ENCODE measurements at places on chromosomes 7 and 10.

GRCh38 chr10:43012578-43012977 lies 64.3 kb upstream of the RET start:
- H3K27ac ChIP-seq: no peak overlapping the region
- no peak overlapping the region for H3K4me3 ChIP-seq
- H3K27me3 ChIP-seq: no peaks in the 10 kb centered on the region
- no peaks in the 10 kb centered on the region for H3K4me1 ChIP-seq
- no peaks in the 10 kb centered on the region for H3K36me3 ChIP-seq

GRCh38 chr10:87546971-87547413 lies 42.3 kb downstream of the MINPP1 start:
- H3K36me3 ChIP-seq: peaks cover 25% of the 10 kb centered on the region
- H3K27ac ChIP-seq: no peak overlapping the region
- no peaks in the 10 kb centered on the region for H3K27me3 ChIP-seq
- H3K4me1 ChIP-seq: peaks cover 20% of the 10 kb centered on the region
- H3K4me3 ChIP-seq: no peak overlapping the region

DNA sequence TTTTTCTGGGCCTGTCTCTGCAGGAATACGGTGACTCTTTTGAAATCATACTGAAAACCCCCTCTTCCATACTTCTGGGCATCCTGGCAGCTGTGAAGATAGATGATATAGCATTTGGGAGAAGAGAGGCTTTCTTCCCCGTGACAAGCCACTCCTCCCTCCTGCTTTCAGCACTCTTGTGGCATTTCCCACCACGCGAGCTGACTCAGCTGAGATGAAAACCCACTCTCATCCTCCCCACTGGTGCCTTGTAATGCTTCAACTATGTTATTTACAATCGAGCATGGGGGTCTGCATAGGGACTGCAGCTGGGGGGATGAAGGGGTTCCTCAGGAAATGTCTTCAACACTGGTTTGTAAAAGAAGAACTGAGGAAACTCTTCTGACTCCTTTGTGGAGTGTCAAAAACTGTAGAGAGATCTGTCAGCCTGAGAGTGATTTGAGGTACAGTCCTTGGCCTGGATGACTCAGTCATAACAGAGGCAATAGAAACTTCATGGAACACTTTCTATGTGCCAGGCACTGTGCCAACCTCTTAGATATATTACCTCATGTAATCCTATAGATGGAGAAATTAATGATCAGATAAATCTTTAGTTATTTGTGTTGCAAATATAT lies 1.7 kb upstream of the TBATA start:
- H3K27ac ChIP-seq: no peak overlapping the region
- peak; percentile 39 for DNase-seq
- H3K4me1 ChIP-seq: peaks cover 23% of the 10 kb centered on the region
- no peaks in the 10 kb centered on the region for H3K36me3 ChIP-seq

DNA sequence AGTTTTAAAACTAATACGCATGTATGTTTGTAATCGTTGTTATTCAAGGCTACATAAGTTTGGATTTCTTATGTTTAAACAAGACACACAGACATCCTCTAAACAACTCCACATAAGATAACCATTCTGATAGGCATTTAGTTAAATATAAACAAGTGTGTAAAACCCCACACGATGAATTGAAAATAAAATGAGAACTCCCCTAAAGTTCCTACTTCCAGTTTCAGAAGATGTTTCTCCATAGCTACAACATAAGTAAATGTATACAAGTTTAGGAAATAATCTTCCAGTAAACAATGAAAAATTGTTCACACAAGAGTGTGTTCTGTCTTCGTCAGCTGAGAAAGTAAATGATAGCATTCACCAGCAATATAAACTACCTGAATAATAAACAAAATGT lies 246.8 kb downstream of the RNLS start:
- DNase-seq: no peak
- H3K4me1 ChIP-seq: peaks cover 12% of the 10 kb centered on the region
- no peak overlapping the region for H3K27ac ChIP-seq
- no peaks in the 10 kb centered on the region for H3K36me3 ChIP-seq
- H3K27me3 ChIP-seq: no peaks in the 10 kb centered on the region
- no peak overlapping the region for H3K4me3 ChIP-seq

DNA sequence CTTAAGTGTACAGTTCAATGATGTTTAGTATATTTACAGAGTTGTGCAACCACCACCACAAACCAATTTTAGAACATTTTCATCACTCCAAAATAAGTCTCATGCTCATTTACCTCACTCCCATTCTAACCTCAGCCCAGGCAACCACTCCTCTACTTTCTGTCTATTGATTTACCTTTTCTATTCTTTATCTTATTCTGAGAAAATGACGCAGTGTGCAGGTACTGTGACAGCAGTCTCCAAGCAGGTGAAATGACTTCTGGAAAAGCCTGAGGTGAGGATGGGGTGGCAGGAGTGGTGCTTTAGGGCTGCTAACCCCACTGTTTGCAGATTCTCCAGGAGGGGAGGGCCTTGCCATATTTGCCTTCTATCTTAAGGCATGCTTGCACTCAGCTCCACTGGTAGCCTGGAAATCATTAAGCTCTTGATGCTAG lies 39.5 kb downstream of the GARS1 start:
- no peaks in the 10 kb centered on the region for H3K27me3 ChIP-seq
- H3K4me1 ChIP-seq: no peaks in the 10 kb centered on the region
- no peak overlapping the region for H3K4me3 ChIP-seq

DNA sequence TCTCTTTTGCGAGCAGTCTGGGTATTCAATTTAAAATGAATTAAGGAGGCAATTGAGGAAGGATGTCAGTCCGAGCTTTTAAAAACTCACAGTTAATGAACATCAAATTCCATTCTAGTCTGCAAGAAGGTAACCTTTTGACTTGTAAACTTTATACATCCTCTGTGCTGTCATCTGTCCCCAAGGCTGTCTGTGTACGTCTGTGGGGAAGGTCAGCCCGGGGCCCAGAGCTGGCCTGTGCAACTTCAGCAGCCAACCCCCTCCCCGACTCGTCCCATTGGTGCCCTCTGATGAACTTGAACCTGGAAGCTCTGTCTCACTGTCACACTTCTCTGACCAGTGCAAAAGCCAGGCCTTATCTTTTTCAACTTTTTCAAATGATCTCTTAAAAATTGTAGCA lies 80.3 kb downstream of the CCDC3 start:
- H3K4me3 ChIP-seq: no peak overlapping the region
- no peaks in the 10 kb centered on the region for H3K36me3 ChIP-seq

DNA sequence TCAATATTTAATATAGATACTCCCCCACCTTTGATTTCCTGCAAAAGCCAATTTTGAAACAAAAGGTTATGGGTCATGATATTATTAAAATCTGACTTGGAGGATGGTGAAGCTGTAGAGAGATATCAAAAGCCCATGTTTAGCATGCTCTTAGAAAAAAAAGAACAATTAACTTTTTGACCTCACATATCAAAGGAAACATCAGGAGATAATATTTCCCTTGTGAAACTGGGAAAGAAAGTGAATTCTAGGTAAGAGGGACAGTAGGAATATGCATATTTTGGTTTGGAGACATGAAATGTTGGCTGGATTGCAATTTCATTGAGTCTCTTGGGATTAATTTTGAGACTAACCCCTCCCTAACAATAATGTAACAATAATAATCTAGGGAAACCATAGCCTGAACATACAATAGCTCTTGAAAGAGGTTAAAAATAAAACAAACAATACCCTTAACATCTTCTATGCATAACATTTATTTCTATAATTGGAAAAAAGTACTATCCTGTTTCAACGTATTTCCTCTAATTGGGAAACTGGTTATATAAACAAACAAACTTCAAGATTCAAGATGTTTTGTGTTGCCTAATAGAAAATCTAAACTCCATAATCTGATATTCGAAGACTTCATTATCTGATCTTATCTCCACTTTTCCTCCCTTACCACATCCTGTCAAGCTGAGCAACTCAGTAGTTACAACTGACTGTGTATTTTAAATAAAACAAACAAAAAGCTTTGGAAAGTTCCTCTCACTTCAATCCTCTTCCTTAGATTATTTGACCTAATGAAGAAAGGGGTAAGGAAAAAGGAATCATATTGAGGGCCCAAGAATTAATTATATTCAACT lies 14.8 kb downstream of the TMEM26 start:
- H3K4me1 ChIP-seq: peaks cover 10% of the 10 kb centered on the region
- no peak for DNase-seq
- peaks cover 1% of the 10 kb centered on the region for H3K27me3 ChIP-seq
- no peak overlapping the region for H3K27ac ChIP-seq

GRCh38 chr7:13041368-13041988 lies 354.0 kb downstream of the ARL4A start:
- DNase-seq: no peak
- no peaks in the 10 kb centered on the region for H3K4me1 ChIP-seq
- H3K36me3 ChIP-seq: no peaks in the 10 kb centered on the region
- H3K27ac ChIP-seq: no peak overlapping the region
- no peak overlapping the region for H3K4me3 ChIP-seq

- peak; percentile 12 for DNase-seq
- H3K27me3 ChIP-seq: peaks cover 12% of the 10 kb centered on the region
- no peaks in the 10 kb centered on the region for H3K36me3 ChIP-seq
- no peak overlapping the region for H3K4me3 ChIP-seq
Measured at GRCh38 chr7:112383671-112384417, 66.4 kb upstream of the IFRD1 start.

DNA sequence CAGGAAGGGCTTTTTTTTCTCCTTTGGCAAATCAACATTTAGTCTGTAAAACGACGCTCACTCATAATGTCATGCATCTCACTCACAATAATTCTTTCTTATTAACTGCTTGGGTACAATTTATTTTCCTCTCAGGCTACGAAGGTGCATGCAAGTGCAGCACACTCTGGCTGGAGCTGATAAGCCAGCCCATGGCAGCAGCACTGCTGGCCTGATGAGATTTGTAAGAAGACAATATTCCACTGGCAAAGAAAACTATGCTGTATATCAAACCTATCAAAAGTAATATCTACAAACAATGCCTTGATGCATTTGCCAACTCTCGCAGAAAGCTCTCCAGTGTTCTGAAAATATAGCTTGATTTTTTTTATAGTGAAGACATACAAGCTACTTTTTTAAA lies 170.0 kb upstream of the PHF14 start:
- no peak overlapping the region for H3K4me3 ChIP-seq
- no peak overlapping the region for H3K27ac ChIP-seq
- no peaks in the 10 kb centered on the region for H3K36me3 ChIP-seq
- H3K4me1 ChIP-seq: no peaks in the 10 kb centered on the region
- H3K27me3 ChIP-seq: no peaks in the 10 kb centered on the region
- DNase-seq: no peak

GRCh38 chr7:74028321-74028838 lies 407 bp downstream of the ELN start:
- no peak overlapping the region for H3K4me3 ChIP-seq
- peaks cover 2% of the 10 kb centered on the region for H3K4me1 ChIP-seq
- peaks cover 41% of the 10 kb centered on the region for H3K27me3 ChIP-seq

- H3K36me3 ChIP-seq: no peaks in the 10 kb centered on the region
- peaks cover 4% of the 10 kb centered on the region for H3K4me1 ChIP-seq
- H3K27me3 ChIP-seq: peaks cover 12% of the 10 kb centered on the region
Measured at GRCh38 chr10:124149189-124150042, 56.0 kb upstream of the CHST15 start.

- H3K27me3 ChIP-seq: peaks cover 2% of the 10 kb centered on the region
- no peak overlapping the region for H3K4me3 ChIP-seq
- H3K36me3 ChIP-seq: no peaks in the 10 kb centered on the region
- H3K4me1 ChIP-seq: no peaks in the 10 kb centered on the region
- DNase-seq: no peak
Measured at GRCh38 chr10:86344714-86345161, 21.9 kb downstream of the GRID1 start.
